NCI-H1930 (cell line): ENCODE measurements at places on chromosomes 3 and 15.
A peak's percentile ranks its signal among the peaks of the same experiment; 100 is the strongest.

DNA sequence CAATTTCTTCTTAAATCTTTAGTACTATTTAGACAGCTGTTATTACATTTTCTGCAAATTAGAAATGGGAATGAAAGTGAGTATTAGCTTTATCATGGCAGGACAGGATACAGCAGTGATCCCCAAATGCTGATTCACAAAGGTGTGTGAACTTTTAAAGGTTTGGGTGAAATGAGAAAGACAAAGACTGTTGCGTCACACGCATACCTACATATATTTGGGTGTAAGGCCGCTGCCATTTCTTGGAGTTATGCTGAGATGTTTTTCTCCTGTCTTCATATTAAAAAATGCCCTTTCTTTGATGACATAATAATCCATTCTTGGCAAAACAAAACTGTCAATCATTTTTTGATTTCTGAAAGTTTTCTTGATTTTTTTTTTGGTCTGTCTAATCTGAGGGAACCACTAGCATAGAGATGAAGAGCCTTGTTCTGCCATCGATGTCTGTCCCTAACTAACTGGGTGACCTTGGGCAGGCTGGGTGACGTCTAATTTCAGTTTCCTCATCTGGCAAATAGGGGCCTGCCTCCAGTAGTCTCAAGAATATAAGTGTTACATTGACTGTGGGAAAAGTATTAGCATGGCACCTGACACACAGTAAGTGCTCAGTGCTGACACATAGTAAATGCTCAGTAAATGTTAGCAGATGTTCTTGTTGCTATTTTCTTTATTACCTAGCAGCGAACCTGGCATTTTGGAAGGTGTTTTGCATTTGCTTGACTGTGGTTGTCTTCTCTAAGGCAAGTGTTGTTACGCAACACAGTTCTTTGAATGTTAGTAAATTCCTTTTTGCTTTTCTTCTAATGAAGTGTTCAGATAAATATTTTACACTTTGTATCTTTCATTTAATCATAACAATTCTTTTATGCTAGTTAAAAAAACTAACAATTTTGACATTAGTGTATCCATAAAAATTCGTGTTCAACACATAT is 5.0 kb downstream of the MITF start:
- no peak for DNase-seq

GRCh38 chr3:185351396-185351795 is 11.5 kb upstream of the MAP3K13 start:
- no peak for DNase-seq

GRCh38 chr3:139694542-139694941 is 16.8 kb upstream of the NMNAT3 start:
- DNase-seq, result no peak

DNA sequence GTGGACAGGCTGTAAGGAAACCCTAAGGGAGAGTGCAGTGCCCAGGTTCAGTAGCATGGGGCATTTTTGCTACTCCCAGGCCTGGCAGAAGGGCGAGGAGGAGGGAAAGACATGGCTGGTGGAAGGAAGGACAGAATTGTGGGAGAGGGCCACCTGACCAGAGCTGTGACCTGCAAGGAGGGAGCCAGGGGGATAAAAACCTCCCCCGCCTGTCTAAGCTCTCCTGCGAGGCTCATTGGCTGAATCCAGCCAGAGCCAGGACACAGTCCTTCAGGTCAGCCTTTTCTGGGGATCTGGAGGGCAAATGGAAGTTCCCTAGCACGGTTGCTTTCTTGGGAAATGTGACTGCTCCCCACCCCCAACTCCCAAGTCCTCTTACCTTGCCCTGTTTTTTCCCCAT is 13.3 kb upstream of the ANKDD1A start:
- no peak for DNase-seq

- no peak for DNase-seq
These were observed 4.3 kb downstream of the CHAC1 start for GRCh38 chr15:40957581-40958051.

- DNase-seq, result peak; percentile 40
These were observed 2.6 kb upstream of the TIGIT start for GRCh38 chr3:114290911-114291901.

DNA sequence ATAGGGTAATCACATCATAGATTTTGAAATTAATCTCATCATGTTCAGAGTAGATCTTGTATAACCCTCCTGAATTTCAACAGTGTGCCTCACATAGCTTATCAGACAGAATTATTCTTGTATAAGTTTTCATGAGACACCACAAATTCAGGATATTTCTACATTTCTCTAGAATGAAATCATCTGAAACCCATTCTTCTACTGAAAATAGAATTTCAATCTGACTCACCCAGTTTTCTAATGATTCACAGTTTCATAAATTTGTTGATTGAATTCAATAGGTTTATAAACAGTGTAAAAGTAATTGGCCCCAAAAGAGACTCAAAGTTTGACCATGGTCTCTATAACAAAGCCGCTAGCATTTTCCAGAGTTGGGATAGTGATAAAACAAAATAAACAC is 1082.6 kb upstream of the EPHA6 start:
- no peak for DNase-seq

DNA sequence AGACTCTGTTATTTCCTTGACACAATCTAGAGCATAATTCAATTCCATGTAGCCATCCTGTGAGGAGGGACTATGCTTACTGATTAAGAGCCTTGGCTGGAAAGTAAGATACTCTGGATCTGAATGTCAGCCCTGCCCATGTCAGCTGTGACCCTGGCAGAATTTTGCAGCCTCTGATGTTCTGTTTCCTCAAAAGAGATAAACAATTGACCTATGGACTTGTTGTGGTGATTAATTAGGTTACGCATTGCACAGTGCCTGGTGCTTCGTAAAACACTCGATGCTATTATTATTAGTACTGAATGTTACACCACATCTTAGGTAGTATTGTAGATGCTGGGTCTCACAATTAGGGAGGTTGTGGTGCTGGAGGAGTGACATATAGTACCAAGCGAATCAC is 161.3 kb upstream of the MEIS2 start:
- no peak for DNase-seq

- no peak for DNase-seq
These were observed 27.2 kb upstream of the TNFSF10 start for GRCh38 chr3:172550347-172550943.

- no peak for DNase-seq
These were observed 134.0 kb downstream of the TPRA1 start for GRCh38 chr3:127456471-127457093.

GRCh38 chr3:99232696-99233095 is 331.2 kb upstream of the DCBLD2 start:
- DNase-seq, result no peak

DNA sequence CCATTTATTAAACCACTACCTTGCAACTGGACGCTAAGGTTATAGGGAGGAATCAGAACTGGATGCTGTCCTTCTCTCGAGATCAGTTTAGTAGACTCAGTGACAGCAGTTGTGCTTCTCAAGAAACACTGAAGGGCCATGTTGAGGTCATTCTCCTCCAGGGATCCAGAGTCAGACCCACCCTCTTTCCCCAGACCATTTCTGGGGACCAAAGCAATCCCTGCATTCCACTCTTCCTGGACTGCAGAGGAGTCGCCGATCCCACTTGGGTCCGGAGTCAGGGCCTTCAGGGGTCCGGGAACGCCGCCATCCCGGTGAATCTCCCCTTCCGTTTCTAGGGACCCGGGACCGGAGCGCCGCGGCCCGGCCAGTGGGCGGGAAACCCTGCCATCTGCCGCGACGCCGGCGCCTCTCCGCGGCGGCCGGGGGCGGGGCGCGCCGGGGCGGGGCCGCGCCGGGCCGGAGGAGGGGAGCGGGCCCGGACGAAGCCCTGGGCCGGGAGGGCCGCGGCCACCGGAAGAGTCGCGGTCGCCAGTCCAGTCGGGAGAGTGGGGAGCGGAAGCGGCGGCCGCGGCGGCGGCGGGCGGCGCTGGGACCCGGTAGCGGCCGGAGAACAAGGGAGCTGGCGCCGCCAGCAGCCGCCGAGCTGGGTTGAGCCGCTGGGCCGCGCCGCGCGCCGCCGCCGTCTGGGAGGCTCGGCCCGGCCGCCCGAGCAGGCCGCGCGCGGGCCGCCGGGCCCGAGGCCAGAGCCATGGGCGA is at the start of gene DVL3:
TSS of gene DVL3 (plus strand) at position 493 of the 759 bp plus-strand sequence. CDS start at position 752, 259 bp downstream.
- peak; percentile 33 for DNase-seq

DNA sequence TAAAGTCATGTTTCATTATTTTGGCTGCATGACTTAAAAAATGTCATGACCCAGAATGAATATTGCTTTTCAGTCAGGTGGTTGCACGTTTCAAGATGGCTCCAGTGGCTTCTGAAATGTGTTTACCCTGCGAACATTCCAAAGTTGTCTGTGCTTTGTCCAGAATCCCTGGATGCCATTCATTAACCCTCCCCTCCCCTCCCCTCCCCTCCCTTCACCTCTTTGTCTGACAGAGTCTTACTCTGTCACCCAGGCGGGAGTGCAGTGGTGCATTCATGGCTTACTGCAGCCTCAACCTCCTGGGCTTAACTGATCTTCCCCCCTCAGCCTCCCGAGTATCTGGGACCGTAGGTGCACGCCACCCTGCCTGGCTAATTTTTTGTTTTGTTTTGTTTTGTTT is 308.0 kb downstream of the PTPRG start:
- DNase-seq, result no peak

- no peak for DNase-seq
These were observed 26.3 kb upstream of the TFRC start for GRCh38 chr3:196108075-196108743.

GRCh38 chr3:127701280-127701911 is 28.6 kb downstream of the ABTB1 start:
- DNase-seq, result no peak

DNA sequence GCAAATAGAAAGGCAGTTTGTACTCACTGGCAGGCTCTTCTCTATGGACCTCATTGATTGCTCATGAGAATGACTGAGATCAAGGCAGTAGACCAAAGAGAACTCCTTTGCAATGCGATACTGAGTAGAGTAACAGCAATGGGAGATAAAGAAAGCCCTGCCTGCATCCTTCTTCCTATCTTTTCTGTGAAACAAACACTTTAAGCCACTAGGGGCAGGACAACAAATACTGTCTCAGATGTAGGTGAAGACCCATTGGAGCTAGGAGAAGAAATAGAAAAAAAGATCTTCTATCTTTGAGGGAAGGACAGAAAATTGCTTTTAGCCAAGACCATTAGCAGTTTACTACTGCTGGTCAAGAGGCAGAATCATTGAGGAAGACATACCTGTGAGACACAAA is 117.6 kb upstream of the IGSF10 start:
- no peak for DNase-seq

GRCh38 chr3:58490860-58491501 is 915 bp upstream of the KCTD6 start:
- DNase-seq, result no peak

DNA sequence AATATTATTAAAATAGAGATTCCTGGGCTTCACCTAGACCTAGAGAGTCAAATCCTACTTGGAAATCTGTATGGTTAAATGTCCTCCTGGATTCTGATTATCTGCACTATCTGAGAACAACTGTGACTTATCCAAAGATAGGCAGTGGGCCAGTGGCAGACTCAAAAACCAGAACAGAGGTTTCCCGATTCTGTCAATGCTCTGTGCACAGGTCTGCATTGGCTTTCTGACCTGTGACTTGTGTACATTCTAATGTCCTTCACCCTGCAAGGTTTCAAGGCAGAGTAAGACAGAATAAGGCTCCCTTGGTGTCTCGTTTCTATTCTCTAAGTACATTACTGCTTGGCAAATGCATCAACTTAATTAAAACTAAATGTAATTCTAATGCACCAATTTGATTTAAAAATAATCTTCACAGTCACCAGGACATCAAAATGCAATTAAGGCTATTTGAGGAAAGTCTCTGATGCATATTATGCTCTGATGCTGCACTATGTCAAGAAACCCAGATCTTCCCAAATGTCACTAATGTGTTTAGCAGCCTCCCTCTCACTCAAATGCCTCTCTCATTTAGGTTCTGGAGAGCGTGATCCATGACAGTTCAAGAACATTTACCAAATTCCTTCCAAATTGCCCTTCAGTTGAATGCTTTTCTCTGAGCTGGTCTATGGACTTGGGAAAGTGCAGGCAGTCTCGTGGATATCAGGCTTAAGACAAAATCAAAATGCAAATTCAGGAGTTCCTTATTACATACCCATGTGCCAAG is 140.1 kb downstream of the STAC start:
- DNase-seq, result no peak

- no peak for DNase-seq
These were observed 35.8 kb downstream of the NIPA2 start for GRCh38 chr15:22874256-22874655.

- DNase-seq, result no peak
These were observed 235.8 kb downstream of the RAP2B start for GRCh38 chr3:153397794-153398193.

- peak; percentile 36 for DNase-seq
These were observed 60.5 kb downstream of the GTPBP8 start for GRCh38 chr3:113051302-113051711.

DNA sequence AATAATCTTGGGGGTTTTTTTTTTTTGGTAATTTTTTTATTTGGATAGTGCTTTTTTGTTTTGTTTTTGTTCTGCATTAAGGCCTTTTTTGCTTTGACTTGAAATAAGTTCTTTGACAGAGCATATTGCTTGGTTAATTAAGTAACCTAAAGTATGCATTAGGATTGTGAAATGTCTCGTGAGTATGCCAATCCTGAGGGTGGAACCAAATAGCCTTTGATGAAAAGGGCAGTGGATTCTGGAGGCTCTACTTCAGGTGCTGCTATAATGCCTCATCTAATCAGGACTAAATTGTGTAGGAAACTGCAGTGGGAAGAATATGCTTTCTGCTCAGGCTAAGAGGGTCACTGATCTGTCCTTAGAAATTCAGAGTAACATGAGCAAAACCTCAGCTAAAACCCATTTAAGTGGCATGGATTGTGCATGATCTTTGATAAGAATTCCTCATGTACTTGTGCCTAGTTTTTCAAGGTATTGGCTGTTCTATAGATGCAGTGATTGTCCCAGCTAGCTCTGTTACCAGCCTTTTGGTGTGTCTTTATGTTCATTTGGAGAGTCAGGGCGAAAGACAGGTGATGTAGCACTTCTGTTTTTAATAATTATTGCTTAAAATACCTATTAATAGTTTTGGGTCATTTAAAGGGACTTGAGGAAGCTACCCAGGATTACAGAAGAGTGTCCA is 15.4 kb downstream of the CDV3 start:
- DNase-seq, result no peak

GRCh38 chr15:52233405-52233804 is 42.2 kb upstream of the GNB5 start:
- no peak for DNase-seq

DNA sequence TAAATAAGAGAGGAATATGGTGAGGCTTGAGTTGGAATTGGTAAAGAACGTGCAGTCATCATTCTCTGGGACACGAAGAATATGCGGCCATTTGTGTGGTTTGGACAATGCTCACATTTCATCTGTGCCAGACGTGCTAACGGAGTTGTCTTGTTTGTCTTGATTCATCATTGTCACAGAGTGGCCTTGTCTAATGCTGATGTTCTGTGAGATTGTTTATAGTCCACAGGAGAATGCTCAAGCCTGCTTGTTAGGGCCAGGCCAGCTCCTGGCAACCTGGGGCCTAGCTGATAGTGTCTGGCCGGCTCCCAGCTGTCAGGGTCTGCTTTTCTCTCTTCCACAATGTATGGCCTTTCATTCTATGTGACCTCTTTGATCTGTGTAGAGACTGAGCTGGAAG is 384.7 kb downstream of the EDEM1 start:
- no peak for DNase-seq
